ENCODE measurements at places on chromosomes 7 and 10. TPM values are rescaled to one million over a fixed set of nuclear protein-coding genes. Genes with fewer than 3 reads are reported as not detected.

The CTAGE4 gene
- total RNA-seq = not detected

The PLEKHS1 gene
- not detected for total RNA-seq

The GIMAP5 gene
- total RNA-seq = not detected

The LSM5 gene
- total RNA-seq = 18.0 TPM

The SMKR1 gene
- 0.59 TPM for total RNA-seq

The IRF5 gene
- total RNA-seq = not detected

The DLG5 gene
- total RNA-seq = 25.0 TPM

The SH3PXD2A gene
- 21.9 TPM for total RNA-seq

The EIF5AL1 gene
- total RNA-seq = 0.98 TPM

Measured in subcutaneous preadipocyte (primary cell).